Activated CD4-positive, alpha-beta memory T cell treated with anti-CD3 and anti-CD28 coated beads, Interleukin-2, amount 10 ng/mL, durations not matched to agents 7 days and 5 days (primary cell): ENCODE measurements at places on chromosomes 4 and X.

- no peak for DNase-seq
Measured at GRCh38 chr4:188986271-188986689, 847.0 kb downstream of the TRIML1 start.

GRCh38 chr4:78863254-78863869 is 75.9 kb downstream of the PAQR3 start:
- DNase-seq, result no peak

DNA sequence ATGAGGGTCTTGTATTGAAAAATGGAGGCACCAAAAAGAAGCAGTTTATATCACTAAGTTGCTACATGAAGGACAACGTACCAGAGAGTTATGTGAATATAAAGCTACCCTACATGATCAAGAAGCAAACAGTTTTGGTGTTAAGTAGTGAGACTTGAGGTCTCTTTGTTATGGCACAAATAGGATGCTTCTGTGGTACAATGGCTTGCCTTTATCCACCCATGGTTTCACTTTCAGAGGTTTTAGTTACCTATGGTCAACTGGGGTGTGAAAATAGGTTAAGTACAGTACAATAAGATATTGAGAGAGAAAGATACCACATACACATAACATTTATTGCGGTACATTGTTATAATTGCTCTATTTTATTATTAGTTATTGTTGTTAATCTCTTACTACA is 229.2 kb upstream of the SLIT2 start:
- no peak for DNase-seq

DNA sequence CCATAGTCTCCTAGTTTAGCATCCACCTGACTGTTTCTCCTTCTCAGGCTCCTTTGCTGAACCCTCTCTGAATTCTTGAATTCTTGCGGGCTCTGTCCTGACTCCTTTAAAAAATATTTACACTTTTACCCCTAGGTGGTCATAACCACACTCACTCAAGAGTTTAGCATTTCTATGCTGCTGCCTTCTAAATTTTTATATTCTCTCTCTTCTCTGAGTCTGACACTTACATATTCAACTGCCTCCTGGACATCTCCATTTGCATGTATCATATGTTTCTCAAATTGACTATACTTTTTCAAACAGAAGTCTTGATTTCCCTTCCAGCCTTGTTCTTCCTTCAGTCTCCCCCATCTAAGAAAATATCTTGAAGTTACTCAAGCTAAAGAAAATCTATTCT is 31.6 kb downstream of the ARL9 start:
- DNase-seq, result no peak

DNA sequence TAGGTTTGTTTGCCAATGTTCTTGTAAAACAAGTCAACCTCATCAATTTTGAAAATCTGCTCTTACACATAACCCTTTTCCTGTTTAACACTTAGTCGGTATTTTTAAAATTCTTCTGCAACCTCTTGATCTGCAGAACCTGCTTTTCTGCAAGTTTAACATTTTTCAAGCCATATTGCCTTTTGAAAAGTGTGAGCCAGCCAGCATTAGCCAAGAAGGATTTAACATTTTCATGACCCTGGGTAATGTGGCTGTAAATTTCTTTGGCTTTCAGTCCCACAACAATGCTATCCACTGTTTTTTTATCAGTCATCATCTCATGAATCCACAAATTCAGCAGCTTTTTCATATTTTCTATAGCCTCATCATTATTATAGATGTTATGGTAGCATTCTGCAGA is 956.5 kb downstream of the FAT4 start:
- no peak for DNase-seq

- DNase-seq, result no peak
Measured at GRCh38 chrX:38225093-38225492, 4.4 kb upstream of the SRPX start.

- DNase-seq, result no peak
Measured at GRCh38 chr4:82681754-82682153, 116.8 kb downstream of the SCD5 start.

DNA sequence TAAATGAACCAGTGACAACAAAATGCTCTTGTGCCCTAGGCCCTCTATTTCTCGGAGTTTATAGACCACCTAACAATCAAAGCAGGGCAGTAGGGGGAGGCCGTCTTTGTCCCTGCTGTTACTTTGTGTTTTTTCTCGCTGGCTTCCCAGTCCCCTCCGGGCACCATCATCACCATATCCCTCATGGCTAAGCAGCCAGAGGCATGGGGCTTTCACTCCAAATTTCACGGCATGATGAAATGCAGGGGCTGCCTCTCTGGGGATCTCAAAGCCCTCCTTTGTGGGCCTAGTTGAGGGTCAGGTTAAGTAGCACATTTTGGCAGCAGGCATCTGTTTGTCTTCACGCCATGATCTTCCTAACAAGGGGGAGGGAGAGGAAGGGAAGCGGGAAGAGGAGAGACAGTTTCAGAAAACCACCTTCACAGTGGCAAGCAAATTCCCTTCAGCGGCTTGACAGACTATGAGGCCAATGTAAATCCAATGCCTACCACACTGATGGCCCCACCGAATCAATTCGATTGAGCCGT is 91.9 kb downstream of the ANOS1 start:
- DNase-seq, result no peak

DNA sequence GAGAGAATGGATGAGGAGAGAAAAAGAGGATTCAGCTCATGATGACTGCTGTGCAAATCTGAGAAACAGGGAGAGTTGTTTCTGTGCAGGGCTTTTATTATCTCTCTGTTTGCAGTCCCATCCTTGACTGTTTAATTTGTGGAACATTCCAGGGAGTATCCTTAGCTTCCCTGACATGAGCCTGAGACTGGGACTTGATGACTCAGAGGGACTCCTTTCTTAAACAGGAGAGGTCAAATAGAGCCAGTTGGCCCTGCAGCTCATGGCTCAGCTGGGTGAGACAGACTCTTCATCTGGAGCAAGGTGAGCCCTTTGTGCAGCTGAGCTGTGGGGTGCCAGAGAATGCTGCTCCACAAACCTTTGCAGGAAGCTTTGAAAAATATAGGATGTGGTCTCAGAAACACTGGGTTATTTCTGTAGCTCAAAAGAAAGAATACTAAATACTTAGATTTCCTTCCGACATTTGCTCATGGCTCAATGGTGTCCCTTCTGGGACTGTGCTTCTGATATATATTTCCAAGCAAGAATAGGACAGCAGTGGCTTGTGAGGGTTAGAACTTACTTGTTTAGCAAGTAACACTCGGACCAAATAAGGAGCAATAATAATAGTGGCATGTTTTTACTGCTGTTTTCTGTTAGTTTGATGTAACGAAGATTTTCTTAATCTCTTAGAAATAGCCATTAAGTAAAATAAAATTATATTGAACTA is 14.5 kb downstream of the ARHGAP24 start:
- no peak for DNase-seq
